ENCODE measurements at places on chromosomes 1 and 21. TPM values are rescaled to one million over a fixed set of nuclear protein-coding genes. Genes with fewer than 3 reads are reported as not detected.

- no peak for DNase-seq
Measured at GRCh38 chr1:23567629-23567995, 8.3 kb upstream of the ID3 start.

DNA sequence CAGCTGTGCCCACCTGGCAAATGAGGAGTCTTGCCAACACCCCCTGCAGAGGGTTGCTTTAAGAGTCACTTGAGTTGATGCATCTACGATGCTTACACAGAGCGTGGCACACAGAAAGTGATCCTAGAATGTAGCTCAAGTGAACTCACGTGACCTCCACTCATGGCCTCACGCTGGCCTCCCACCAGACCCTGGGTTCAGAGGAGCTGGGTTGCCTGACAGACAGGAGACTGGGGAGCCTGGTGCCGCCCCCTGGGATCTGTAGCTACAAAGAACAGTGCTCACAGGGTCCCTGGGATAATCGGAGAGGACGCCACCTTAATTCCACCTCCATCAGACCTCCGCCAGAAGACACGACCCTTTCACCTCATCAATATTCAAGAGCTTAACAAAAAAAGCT is 81.4 kb upstream of the CASZ1 start:
- no peak for DNase-seq

DNA sequence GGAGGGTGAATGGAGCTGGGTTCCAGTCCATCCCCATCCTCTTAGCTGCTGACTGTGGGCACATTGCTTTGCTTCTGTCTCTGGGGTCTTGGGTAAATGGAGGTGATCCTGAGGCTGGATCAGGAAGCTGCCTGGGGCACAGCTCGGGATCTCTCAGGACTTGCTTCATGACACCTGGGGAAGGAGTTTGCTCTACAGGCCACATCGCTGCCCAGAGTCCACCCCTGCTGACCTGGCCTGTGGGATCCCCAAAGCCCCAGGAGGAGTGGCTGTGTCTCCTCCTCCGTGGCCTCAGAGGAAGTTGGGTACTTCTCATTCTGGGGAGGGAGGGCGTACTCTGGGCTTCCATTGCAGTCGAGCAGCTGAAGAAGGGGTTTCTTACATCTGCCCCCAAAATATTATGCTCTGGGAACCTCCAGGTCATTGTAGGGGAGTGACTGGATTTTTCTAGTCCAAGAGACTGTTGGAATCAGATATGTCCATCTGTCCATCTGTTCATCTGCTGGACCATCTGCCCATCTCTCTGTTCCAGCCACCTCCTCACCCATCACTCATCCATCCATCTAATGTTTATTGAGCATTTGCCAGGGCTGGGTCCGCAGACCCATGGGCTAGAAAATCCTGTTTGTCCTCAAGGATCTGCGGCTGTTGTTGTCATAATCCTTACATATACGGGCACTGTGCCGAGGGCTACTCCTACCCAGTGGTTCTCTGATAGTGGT is 45.9 kb downstream of the ARHGEF10L start:
- DNase-seq, result no peak

- DNase-seq, result no peak
Measured at GRCh38 chr1:31084782-31085569, 19.5 kb upstream of the PUM1 start.

- no peak for DNase-seq
Measured at GRCh38 chr1:1128454-1129139, 12.7 kb upstream of the C1orf159 start.

DNA sequence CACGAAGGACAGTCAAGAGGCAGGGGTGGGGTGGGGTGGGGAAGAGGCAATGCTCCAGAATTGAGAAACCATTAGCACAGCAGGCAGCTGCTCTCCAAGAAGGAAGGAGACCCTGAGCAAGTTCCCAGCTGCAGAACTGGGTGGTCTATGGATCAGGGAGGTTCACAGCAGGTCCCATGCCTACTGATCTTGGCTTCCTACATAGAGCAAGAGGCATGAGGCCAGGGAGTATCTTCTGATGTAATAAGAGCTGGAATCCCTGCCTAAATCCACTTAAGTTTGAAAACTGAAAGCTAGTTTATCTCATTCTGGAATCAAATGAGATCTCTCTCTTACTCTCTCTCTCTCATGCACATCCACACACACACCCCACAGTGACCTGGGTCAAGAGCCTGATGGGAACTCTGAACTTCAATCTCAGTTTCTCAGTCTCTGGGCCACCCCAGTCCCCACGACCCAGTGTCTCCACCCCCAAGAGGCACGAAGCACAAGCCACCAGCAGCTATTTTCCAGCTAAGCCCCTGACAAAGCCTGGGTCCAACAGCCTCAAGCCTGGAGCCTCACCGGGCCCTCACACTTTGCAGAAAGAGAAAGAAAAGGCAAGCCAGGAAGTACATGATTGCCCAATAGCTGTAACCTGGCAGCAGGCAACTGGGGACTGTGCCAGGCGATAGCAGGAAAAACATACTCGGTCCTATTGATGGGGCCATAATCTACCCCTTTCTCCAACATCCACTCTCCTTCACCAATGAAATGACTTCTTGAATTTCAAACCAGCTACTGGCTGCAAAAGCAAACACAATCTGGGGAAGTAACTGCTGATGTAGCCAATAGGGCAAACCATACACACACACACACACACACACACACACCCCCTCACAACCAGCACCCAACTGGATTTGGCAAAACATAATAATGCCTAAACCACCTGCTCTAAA is 2.2 kb downstream of the NUAK2 start:
- no peak for DNase-seq

GRCh38 chr1:16099412-16099811 is 26.0 kb upstream of the FAM131C start:
- no peak for DNase-seq

DNA sequence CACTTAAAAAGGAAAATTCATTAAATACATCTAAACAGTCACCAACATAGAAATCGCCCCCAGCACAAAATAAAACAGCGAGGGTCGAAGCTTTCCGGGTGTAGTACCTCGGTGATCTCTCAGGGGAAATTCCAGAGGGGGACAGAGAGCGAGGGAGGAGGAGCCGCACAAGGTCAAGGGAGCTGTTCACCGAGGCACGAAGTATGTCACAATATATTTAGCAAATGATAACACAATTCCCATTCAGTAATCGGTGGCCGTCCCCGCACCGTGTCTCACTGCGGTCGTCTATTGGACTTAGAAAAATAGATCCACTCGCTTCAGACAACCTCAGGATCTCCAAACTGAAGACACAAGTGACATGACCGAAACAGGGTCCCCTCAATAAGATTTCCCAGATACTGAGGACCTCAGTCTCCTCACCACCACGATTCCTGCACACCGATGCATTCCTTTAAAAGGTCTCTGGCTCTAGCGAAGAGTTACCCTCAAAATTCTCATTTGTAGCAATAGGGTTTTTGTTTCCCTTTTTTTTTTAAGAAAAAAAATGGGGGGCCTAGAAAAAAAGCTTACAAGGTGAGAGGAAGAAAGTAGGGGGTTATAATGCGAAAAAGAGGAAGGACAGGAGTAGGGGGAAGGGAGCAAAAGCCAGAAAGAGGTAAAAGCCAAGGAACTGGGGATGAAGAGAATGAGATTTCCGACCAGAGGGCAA is 1.1 kb downstream of the LPGAT1 start:
- DNase-seq, result peak; percentile 41

DNA sequence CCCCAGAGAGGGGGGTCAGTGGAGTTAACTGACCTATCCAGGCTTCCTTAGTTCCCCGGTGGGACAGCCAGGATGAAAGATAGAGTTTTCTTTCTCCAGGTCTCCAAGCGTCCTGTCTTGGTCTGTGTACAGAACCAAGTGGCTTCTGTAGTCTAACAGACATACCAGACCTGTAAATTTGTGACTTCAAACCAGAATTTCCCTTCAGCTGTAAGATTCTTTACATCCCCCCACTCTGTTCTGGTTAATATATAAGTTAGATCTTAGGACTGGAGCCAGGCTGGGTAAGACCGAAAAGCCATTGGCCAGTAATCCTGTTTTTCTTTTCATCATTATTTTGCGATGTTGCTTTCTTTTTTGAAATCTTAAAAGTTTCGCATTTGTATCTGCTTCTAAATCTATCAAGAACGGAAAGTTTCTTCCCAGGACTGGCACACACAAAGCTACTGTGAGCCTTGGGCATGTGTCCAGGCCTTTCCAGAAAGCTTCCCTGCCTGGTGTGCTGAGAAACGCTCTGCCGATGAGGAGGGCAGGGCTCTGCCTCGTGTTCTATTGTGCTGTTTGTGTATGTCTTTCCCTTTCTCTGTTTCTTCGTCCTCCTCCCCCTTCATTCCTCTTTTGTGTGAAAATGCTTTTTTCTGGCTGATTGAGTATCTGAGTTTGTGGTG is 72.3 kb downstream of the RGL1 start:
- DNase-seq, result no peak

DNA sequence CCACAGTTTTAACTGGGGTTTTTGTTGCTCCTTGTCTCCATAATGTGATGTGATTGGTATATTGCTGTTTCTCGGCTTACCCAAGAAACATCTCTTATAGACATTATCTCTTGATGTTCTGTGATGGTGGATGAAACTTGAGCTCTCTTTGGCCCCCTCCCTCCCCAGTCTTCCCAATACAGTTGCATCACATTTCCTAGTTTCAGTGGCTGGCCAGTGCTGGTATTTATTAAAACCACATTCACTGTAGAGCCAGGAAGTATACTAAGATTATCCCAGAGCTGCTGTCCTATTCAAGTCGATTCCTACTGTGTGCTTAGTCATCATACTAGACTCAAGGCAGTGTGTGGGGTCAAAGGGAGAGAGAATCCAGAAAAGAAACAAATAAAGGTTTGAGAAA is 244.4 kb downstream of the KAZN start:
- DNase-seq, result no peak

GRCh38 chr1:39167632-39168209 is 36.8 kb upstream of the MACF1 start:
- DNase-seq, result no peak

- DNase-seq, result no peak
Measured at GRCh38 chr1:8090241-8090702, 64.2 kb upstream of the ERRFI1 start.

- DNase-seq, result no peak
Measured at GRCh38 chr1:191889623-191890003, 268.6 kb upstream of the RGS18 start.

- peak; percentile 48 for DNase-seq
Measured at GRCh38 chr1:147072482-147073432, 99.5 kb downstream of the PRKAB2 start.

DNA sequence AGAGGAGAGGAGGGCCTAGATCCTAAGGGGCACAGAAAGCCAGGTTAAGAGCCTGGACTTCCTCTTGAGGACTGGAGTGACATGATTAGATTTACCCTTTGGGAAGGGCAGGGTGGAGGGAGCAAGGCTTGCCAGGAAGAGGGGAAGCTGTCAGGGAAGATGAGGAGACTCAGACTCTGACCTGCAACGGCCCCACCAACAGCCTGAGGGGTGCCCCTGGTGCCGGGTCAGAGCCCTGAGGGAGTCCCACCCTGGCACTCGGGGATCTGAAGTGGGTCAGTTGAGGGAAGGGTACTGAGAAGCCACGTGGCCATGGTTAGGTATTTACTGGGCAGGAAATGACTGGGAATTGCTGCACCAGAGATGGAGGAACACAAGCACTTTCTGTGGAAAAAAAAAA is 9.8 kb downstream of the ECE1 start:
- DNase-seq, result no peak

DNA sequence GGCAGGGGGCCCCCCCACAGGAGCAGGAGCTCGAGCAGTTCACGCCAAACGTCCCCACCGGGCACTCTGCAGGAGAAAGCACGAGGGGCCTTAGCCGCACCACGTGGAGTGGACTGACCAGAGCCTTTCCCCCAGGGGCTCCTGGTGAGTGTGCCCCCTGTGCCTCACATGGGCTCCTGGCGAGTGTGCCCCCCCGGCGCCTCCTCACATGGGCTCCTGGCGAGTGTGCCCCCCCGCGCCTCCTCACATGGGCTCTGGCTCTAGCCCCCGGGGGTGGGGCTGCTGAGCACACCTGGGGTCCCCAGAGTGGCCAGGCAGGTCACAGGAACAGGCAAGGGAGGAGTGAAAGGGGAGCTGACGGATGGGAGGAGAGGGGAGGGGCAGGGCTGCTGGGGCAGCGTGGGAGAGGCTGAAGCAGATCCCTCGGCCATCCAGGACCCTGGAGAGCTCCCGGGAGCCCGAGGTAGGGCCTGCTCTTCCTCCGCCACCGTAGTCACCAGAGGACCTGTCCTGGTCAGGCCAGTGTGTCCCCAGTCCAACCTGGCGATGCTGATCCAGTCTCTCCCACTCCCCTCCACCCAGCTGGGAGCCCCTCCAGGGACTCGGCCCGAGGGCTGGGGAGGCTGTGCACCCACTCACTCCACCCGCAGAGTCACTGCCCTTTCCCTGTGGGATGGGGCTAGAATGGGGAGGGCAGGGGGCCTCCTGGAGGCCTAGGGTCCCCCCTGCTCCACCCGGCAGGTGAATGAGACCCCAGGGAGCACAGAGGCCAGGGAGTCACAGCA is 47.6 kb downstream of the ARHGEF16 start:
- peak; percentile 95 for DNase-seq

DNA sequence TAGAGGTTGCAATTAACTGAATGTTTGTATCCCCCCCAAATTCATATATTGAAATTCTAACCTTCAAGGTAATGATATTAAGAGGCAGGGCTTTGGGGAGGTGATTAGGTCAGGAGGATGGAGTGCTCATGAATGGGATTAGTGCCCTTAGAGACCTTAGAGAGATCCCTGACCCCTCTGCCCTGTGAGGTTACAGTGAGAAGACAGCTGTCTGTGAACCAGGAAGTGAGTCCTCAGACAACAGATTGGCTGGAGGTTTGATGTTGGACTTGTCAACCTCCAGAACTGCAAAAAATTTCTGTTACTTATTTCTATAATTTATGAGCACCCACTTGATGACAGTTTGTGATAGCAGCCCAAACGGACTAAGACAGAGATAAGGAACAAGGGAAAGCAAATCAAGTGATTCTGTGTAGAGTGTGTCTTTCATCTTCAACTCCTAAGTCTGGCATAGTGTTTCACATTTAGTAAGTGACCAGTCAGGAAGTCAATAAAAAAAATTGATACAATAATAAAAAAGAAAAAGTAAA is 30.0 kb upstream of the RWDD3 start:
- no peak for DNase-seq

PTPN22 gene
- polyA plus RNA-seq, result 0.32 TPM

SELL gene
- polyA plus RNA-seq, result 1.3 TPM

GBP4 gene
- 11.0 TPM for polyA plus RNA-seq

FAM72D gene
- polyA plus RNA-seq, result 0.24 TPM

RGS8 gene
- polyA plus RNA-seq, result not detected

NHLH2 gene
- polyA plus RNA-seq, result not detected

F13B gene
- not detected for polyA plus RNA-seq

TSTD1 gene
- 200 TPM for polyA plus RNA-seq

KRTAP10-12 gene
- not detected for polyA plus RNA-seq

NTMT2 gene
- not detected for polyA plus RNA-seq
